ENCODE measurements at places on chromosomes 4 and X.

- DNase-seq: no peak
These were observed 40.9 kb downstream of the KDM6A start for GRCh38 chrX:44913656-44914531.

- no peak for DNase-seq
These were observed 711.0 kb downstream of the RPA4 start for GRCh38 chrX:97594646-97595224.

DNA sequence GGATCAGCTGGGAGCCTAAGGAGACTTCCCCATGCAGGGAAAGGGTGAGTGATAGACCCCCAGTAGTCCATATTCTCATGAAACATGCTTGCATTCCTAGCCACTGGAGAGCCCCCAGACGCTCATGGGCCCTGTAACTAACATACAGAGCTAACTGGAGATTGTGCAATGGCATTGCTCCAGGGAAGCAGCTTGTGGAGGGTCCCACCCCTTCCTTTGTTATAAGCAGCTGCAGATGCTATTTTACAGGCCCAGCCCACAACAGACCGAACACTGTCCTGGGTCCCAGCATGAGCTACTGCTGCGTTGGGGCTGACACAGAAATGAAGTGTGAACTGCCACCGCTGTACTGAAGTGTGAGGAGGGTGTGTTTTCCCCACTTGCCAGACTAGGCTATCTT is 1465.7 kb upstream of the DIAPH2 start:
- no peak for DNase-seq

DNA sequence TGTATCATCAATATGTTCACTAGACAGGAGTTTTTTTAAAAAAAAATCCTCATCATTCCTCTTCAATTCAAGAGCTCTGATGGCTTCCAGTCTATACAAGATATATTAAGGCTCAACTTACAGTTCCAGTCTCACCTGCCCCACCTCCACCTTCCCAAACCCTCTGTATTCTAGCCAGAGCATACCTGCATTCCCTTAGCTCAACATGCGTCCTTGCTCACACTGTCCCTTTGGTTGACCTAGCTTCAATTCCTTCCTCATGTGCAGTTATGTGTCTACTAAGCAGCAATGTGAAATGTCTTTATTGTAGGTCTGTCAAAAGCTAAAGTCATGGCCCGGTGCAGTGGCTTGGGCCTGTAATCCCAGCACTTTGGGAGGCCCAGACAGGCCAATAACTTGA is 10.8 kb downstream of the DHX15 start:
- DNase-seq: no peak

- no peak for DNase-seq
These were observed 157.2 kb upstream of the EMCN start for GRCh38 chr4:100674976-100675375.
